ENCODE measurements at places on chromosomes 11 and 22.
A peak's percentile ranks its signal among the peaks of the same experiment; 100 is the strongest.

GRCh38 chr11:39458481-39458880 lies 2001.0 kb downstream of the LRRC4C start:
- H3K4me3 ChIP-seq: no peak overlapping the region
- no peak for DNase-seq
- no peaks in the 10 kb centered on the region for H3K36me3 ChIP-seq
- no peak overlapping the region for H3K27ac ChIP-seq

GRCh38 chr11:20474882-20475517 lies 87.5 kb downstream of the PRMT3 start:
- no peak for DNase-seq
- H3K36me3 ChIP-seq: no peaks in the 10 kb centered on the region
- peak overlapping the region; percentile 40 for H3K27ac ChIP-seq
- no peak overlapping the region for H3K4me3 ChIP-seq

DNA sequence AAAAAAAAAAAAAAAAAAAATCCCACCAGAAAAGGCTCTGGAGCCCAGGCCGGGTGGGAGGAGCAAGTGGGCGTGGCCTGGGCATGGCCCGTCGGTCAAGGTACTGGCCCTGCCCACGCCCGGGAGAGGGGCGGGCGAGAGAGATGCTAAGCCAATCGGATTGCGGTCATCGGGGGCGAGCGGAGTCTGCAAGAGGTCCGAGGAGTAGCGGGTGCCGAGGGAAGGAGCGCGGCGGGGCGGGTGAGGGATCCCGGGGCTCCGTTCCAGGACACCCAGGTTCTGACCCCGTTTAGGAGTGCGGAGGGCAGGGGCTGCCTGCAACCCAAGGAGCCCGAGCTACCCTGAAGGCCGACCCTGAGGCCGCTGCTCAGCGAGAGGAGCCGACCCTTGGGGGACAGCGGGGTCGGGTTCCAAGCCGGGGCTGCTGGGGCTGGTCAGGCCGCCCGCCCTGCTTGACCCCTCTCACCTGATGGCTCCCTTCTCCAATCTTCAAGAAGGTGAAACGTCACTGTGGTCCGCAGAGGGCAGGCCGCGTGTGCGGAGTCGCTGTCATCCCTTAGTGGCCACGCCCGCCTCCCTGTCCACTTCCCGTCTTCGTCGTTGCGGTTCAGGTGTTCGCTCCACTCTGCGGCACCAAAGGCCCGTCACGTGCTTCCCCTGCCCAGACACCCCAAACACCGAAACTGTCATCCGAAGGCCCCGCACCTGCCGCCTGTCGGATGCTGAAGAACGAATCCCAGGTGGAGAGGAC lies 11.1 kb upstream of the TAB1 start:
- DNase-seq: peak; percentile 76
- peaks cover 19% of the 10 kb centered on the region for H3K4me1 ChIP-seq
- H3K36me3 ChIP-seq: no peaks in the 10 kb centered on the region
- peak overlapping the region; percentile 22 for H3K27ac ChIP-seq

- H3K4me3 ChIP-seq: no peak overlapping the region
- H3K4me1 ChIP-seq: no peaks in the 10 kb centered on the region
- no peak overlapping the region for H3K27ac ChIP-seq
- no peak for DNase-seq
- no peaks in the 10 kb centered on the region for H3K36me3 ChIP-seq
- no peaks in the 10 kb centered on the region for H3K27me3 ChIP-seq
These were observed 27.6 kb downstream of the CHKA start for GRCh38 chr11:68093565-68093964.

- no peak for DNase-seq
- H3K27ac ChIP-seq: no peak overlapping the region
- H3K36me3 ChIP-seq: no peaks in the 10 kb centered on the region
- no peak overlapping the region for H3K4me3 ChIP-seq
These were observed 4.7 kb downstream of the DDIAS start for GRCh38 chr11:82906236-82906635.

All from right atrium auricular region (tissue), 2 donors.